ENCODE measurements at places on chromosomes 7 and 10.

DNA sequence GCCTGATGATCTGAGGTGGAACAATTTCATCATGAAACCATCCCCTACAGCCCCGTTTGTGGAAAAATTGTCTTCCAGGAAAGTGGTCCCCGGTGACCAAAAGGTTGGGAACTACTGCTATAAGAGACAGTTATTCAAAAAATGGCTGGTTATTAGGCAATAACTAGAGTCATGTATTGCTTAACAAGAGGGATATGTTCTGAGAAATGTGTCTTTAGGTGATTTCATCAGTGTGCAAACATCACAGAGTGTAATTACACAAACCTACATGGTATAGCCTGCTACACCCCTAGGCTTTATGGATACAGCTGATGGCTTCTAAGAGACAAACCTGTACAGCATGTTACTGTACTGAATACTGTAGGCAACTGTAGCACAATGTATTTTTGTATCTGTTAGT lies 71.3 kb upstream of the CSTF2T start:
- DNase-seq = no peak

DNA sequence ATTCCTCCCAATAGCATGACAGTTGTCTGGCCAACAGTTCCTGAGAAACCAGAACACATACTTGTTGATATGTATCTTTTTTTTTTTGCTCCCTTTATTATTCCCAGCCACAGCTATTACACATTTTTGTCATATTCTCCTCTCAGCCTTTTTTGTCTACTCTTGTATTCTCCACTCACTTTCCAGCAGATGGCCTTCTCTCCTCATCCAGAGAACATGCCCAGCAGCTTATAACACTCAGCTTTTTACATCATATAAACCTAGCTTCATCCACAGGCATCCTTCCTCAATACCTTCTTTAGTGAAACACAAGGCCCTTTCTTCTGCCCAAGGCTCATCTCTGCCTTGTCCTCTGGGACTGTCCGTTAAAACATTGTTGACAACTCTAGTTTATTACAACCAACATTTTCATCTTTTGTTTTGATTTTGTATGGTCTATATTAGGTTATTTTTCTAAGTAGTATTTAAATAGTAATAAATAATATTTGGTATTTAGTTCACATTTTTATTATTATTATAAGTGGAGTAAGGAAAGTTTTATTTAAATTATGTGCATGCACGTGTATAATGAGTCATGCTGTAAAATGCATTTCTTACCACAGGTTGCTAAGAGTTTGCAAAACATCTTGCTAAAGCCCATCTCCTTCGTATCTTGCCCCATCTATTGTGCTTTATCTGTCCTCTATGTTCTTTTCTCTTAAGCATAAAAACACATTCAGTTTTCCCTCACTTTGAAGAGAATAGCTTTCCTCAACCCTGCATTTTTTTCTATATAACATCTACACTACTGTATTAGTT lies 101.5 kb downstream of the ORC5 start:
- DNase-seq = no peak

DNA sequence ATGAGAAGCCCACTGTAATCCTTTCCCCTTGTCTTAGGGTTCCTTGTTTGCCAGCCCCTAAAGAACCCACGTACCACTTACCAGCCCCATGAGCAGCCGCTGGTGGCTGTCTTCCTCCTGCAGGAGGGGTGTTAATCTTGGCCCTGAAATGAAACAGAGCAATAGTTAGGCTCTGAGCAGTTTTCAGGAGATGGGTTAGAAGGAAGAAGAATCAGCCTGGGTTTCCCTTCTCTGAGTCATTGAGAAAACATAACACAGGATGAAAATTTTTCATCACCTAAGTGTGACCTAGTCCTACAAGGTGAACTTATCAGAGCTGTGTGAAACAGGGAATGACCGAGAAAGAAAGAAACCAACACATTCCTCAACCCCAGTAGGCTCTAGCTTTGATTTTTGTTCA lies 90.0 kb downstream of the GSAP start:
- no peak for DNase-seq

DNA sequence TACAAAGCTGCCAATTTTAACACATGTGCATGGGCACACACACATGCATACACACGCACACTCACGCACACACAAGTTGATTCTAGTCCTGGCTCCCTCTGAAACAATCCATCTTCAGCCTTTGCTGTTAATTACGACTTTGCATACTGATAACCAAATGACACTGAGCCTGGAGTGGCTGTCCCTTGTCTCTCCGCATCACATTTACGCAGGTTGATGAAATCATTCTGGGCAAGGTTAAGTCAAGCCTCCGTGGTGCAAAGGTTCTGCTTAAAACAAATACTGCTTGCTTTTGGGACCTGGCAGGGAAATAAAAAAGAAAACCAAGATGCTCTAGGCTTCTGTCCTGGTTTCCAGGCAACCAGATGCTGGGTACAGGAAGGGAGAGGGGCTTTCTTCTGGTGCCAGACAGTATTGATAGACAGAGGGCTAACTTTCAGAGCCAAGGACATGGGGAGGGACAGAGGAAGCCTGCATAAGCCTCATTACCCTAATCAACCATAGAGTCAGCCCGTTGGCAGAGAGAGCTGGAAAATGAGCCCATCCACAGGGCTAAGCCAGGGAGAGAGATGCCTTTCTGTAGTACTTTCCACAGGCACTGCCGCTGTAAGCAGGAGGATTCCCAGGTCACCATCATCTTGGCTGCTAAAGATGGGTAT lies 233.0 kb downstream of the WDR11 start:
- DNase-seq = no peak

GRCh38 chr7:127821146-127821545 lies 169.2 kb downstream of the SND1 start:
- DNase-seq = no peak

DNA sequence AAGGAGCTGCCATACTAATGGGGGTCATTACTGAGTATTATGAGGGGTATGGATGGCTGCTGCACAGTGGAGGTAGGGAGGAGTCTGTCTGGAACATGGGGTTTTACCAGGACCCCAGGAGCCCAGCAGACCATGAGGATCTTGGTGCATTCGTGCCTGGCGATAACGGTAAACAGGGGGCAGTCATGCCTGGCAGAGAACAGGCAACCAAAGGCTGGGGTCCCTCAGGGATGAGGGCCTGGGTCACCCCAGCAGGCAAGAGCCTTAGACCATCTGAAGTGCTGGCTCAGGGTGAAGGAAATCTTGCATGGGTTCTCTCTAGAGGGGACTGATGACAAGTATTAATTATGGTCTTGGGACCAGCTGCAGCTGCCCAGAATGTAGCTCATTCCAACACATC lies 46.1 kb downstream of the MYL10 start:
- DNase-seq = no peak

GRCh38 chr7:21898265-21898930 lies 47.3 kb downstream of the CDCA7L start:
- DNase-seq = no peak

- DNase-seq = no peak
These were observed 21.8 kb downstream of the IFT22 start for GRCh38 chr7:101299511-101300464.

DNA sequence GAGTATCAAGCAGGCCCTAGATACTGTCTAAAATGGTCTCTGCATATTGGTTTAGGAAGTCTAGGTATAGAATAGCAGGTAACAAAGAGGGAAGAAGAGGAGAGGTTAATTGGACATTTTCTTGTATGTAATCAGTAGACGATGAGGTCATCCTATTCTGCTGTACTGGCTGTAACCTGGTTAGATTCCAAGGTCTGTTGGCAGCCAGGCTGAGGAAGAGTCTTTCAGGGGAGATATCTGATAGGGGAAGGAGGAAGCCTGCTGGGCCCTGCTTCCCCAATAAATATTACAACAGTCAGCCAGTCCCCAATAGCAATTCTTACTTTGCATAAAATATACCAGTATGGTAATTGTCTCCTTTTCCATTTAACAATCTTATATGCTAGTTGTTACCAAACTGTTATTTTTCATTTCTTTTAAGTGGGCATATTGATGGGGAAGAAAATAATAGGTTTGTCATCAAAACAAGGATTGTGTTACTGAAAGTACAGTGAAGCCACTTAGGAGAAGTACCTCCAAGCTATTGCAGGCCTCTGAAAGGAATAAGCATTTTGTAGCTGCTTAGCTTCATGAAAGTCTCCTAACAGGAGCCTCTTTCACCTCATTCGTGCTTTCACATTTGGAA lies 186.4 kb downstream of the LRRC4 start:
- DNase-seq = peak; percentile 69

DNA sequence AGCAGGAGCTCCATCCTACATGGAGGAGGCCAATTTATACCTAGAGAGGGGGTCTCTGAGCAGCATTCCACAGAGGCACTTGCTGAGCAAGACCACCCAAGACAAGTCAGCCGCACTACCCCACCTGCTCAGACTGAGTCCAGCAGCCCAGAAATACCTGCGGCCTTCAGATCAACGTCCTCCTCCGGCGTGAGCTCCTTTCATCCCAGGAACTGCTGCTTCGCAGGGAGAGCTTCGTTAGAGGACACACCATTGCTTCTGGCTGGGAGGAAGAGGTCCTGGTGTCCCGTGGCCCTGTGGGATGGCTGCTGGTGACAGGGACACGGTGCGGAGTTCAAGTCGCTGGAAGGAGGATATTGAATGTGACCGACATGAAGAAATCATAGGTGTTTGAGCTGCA lies 216.9 kb upstream of the PPP2R2D start:
- no peak for DNase-seq

DNA sequence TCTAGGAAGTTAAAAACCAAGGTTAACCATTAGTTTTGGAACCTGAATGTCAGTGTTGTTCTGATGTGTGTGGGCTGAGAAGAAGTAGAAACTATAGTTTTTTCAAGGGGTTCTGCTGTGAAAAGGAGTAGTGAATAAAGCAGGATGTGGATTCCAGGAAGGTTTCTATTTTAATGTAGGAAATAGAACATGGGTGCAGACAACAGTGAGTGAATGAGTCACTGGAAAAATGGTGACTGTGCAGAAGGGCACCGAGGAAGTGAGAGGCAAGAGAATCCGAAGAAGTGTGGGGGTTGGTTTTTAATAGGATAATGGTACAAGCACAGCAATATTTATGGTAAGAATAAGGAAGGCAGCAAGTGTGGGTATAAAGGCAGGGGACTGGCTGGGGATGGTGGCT lies 120.4 kb downstream of the ARHGAP21 start:
- no peak for DNase-seq

- no peak for DNase-seq
These were observed 345.0 kb upstream of the AOAH start for GRCh38 chr7:37069336-37069735.

- DNase-seq = no peak
These were observed 69.4 kb downstream of the CARD11 start for GRCh38 chr7:2974093-2974819.

DNA sequence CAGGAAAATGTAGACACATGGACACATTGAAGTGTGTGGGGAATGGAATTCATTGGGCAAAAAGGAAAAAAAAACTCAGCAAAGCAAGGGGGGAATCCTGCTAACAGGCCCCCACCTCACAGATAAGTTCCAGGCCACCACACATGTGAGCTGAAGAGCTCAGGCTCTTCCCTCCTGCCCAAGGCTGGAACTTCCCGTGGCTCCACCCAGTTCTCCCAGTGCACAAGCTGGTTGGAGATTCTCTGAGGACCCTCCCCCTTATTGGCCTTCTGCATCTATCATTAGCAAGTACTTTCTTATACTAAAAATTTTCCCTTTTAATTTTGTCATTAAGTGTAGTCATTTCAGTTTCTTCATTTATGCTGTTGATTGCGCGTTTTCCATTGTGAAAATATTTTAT lies 190.8 kb downstream of the CCSER2 start:
- DNase-seq = no peak

GRCh38 chr10:50224330-50224952 lies 26.9 kb downstream of the ASAH2 start:
- peak; percentile 77 for DNase-seq

GRCh38 chr7:82126576-82126975 lies 317.0 kb downstream of the CACNA2D1 start:
- no peak for DNase-seq

- DNase-seq = no peak
These were observed 60.5 kb downstream of the EMX2 start for GRCh38 chr10:117603081-117603480.

DNA sequence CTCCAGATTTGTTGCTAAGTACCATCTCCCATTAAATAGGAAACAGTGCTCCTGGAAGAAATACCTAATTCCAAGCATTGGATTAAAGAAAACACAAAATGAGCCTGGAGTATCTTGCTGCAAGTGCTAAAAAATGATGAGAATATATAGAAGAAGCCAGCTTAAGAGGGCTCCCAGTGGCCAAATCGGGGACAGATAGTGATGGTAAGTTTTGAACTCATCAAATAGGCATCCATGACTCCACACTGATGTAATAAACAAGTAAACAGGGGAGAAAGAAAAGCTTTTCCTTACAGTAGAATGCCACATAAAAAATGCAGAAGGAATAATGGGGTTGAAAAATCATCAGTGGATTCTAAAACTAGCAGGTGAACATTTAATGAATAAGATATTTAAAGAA lies 72.4 kb downstream of the CTTNBP2 start:
- DNase-seq = no peak

GRCh38 chr7:112064627-112065385 lies 141.4 kb downstream of the DOCK4 start:
- DNase-seq = no peak

DNA sequence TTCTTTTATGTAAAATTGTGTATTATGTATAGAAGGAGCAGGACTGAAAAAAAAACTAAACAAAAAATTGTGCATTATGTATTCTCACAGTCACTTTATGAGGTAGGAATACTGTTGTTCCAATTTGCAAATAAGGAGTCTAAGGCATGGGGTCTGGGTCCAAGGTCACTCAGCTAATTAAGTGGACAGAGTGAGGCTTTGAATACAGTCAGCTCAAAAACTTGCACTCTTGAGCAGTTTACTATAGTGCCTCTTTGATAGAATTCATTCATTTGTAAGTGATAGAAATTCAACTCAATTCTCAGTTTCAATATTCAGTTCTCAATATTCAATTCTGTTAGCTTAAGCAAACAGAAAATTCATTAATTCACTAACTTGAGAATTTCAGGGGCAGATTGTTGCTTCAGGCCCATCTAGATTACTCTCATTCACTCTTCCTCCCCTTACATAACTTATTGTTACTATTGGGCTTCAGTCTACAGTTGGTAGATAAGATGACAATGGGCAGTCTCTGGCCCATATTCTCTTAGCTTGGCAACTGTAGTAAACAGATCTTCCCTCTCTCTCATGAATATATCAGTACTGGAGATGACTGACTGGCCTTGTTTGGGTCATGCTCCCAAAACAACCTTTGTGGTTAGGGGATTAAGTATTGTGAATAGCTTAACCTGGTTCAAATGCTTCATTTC lies 86.6 kb downstream of the BTAF1 start:
- DNase-seq = no peak
